Suprapubic skin (tissue), 4 donors: ENCODE measurements at places on chromosomes 1 and 21.
A peak's percentile ranks its signal among the peaks of the same experiment; 100 is the strongest.

GRCh38 chr1:106925750-106926149, 130.7 kb upstream of the PRMT6 start:
- DNase-seq = no peak

GRCh38 chr1:147076442-147076841, 95.8 kb downstream of the PRKAB2 start:
- DNase-seq = no peak

GRCh38 chr1:54965624-54966340, 14.6 kb upstream of the TMEM61 start:
- DNase-seq = peak; percentile 89

DNA sequence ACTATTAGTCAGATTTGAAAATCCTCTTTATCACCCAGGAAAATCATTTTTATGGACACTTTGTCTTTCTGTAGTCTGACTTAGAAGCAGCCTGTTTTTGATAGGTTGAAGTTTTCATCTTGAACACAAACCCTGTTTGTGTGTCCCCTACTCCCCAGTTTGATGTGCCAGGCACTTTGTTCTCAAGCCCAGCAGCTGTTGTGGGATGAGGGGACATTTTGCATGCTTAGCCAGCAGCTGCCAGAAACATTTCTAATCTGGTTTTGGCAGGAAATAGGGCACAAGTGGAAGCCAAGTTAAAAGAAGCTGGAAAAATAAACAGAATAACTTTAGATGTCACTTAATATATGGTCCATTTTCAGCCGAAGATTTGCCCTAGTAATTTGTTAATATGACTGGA, 29.9 kb downstream of the ACTN2 start:
- DNase-seq = no peak

GRCh38 chr1:48548985-48549384, 77.0 kb upstream of the SPATA6 start:
- no peak for DNase-seq

- no peak for DNase-seq
These were observed 142.5 kb downstream of the TIAM1 start for GRCh38 chr21:31201548-31201947.

- no peak for DNase-seq
These were observed 31.4 kb upstream of the C1orf185 start for GRCh38 chr1:51070640-51071039.

DNA sequence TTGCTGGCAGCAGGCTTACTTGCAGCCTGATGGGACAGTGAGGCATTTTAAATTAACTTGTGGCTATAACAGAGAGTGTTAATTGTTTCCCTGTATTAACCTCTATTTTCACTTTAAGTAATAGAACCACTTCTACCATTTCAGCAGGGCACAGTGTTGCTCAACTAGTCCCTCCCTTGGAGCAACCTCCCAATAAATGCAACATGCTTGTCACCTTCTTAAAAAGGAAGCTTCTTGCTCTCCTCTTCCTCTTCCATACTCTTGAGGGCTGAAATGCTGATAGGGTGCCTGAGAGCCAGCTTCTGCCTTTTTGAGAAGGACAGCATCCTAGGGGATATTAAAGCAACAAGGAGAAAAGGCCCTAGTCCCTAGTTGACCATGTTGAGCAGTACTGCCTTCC, 52.1 kb downstream of the C4BPA start:
- DNase-seq = no peak

GRCh38 chr1:67677408-67677807, 7.6 kb upstream of the GADD45A start:
- DNase-seq = no peak

DNA sequence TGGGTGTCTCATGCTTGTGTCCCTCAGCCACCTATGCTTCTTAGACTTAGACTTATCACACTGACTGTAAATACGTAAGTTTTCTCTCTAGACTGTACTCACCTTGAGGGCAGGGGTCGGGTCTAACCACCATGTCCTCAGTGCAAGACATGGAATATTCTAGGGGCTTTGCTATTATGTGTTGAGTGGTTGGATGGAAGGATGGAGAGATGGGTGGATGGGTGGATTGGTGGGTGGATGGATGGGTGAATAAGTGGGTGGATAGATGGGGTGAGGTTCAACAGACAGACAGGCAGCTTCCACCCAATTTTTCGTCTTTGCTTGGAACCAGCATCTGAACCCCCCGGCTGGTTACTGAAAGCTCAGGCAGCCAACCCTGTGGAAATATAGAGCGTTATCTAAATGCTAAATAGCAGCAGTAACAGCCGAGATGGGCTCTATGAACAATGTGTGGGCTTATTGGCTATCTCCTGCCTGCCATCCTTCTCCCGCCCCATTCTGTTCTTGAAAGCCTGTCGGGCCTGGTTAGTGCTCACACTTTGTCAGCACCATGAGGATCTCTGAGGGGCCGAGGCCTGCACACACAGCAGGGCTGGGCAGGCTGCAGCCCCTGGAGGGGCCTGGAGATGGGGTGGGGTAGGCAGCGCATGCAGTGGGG, 130.7 kb downstream of the ACTL8 start:
- DNase-seq = no peak

- no peak for DNase-seq
These were observed 3.2 kb downstream of the FNDC7 start for GRCh38 chr1:108715932-108716331.

GRCh38 chr21:32380940-32381339, 11.9 kb downstream of the URB1 start:
- DNase-seq = peak; percentile 26

- DNase-seq = no peak
These were observed 766.8 kb downstream of the USP25 start for GRCh38 chr21:16496609-16497008.

DNA sequence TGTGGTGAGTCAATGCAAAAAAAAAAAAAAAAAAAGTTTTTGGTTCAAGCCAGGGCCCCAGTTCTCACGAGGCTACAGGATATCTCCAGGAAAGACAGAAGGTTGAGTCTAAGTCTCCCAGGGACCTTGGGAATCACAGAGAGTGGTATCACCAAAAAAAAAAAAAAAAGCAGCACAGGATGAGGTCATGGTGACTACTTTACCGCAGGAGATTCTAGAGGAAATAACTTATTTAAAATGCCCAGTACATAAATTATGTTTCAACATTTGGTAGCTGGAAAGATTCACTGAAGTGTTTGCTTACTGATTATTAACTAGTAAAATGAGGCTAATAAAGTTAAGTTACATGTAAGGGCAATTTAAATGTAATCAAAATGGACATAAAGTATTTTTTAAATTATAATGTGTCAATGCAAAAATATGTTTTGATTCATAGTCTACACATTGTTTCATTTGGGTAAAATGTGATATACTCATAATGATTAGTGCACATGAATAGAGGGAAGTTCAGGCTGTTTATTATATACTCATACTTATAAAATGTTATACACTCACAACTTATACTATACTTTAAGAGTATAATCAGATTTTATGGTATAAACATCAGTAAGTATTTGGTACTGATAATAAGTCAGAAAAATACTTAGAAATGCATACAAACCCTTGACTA, 84.1 kb downstream of the PLPPR5 start:
- DNase-seq = no peak

GRCh38 chr21:33402001-33402979, 923 bp upstream of the IFNGR2 start:
- peak; percentile 87 for DNase-seq

DNA sequence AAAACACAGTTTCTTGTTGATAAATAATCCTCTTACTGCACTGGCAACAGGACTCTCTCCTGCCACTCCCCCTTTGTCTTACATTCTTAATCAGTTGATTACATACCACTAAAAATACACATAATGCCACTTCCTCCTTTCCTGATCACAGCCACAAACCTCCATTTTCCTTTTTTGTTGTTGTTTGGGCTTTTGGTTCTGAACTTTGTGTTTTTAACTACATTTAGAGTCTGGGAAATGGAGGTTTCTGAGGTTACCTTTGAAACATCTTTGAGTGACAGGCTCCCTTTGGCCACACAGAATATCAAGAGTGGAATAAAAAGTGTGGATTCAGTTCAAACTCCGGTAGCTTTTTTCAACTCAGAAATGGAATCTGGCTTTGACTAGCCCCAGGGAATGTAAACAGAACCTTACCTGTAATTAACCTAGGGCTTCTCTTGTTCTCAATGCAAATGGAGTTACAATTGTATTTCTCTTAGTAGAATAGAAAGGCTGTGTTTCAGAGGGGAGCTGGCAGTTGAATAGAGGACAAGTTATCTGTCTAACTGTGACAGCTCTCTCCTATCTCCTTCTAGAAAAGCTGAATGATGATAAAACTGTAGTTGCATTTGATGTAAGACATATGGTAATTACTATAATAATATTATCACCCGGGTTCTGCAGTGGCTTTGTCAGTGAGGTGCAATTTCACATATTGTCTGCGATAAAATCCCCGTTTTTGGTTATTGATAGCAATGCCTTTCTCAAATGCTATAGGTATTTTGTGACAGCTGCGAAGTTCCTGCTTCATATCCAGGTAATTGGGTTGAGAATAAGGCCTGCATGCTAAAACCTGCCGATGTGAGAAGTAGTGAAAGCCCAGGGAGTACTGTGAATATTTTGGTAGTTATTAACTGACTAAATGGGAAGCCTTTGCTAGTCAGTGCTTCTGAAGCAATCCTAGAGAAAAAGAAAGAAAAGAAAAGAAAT, 66.9 kb downstream of the ST6GALNAC5 start:
- no peak for DNase-seq

GRCh38 chr1:163826500-163826899, 504.7 kb downstream of the NUF2 start:
- DNase-seq = no peak

- DNase-seq = no peak
These were observed 1.1 kb upstream of the CACYBP start for GRCh38 chr1:174998569-174999215.

- DNase-seq = no peak
These were observed 22.1 kb downstream of the TP73 start for GRCh38 chr1:3674100-3675094.

DNA sequence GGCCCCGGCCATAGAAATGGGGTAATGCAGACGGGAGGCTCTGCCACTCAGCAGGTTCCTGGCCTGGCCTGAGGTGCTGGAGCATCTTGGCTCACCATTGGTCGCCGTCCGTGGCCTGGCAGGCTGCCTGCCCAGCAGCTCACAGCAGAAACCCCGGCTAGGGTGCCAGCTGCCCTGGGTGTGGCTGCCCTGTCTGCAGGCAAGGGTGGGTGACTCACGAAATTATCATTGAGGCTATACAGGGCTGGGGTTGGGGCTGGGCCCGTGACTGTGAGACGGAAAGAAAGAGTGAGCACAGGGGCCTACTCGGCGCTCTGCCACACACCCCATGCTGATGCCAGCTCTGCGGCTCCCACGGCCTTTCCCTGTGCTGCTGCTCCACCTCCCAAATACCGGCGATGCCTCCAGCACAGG, 8.0 kb upstream of the PKP1 start:
- no peak for DNase-seq

GRCh38 chr1:121418369-121419049, 233.7 kb downstream of the SRGAP2C start:
- no peak for DNase-seq

DNA sequence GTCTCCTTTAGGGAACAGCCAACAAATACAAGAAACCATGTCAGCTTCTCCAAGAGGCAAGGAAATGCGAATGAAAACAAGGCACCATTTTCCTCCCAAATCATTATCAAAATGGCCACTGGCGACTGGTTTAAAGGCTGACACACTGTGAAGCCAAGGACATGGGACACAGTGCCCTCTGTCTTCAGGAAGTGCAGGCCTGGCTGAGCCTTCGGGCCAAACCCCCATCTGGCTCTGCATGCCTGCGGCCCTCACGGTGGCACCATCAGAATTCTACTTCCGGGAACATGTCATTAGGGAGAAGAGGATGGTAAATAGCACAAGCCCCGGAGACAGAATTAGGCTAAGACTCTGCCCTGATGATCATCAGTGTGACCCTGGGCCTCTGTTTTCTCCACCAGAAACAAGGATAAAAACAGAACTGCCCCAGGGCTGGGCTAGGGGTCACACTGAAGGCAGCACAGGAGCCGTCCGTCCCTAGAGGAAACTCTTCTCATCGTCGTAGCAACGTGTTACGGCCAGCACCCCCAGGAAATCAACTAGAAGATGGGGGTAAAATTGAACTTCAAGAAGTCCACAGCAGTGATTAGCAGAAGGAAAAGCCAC, 103.5 kb downstream of the NPHP4 start:
- no peak for DNase-seq

DNA sequence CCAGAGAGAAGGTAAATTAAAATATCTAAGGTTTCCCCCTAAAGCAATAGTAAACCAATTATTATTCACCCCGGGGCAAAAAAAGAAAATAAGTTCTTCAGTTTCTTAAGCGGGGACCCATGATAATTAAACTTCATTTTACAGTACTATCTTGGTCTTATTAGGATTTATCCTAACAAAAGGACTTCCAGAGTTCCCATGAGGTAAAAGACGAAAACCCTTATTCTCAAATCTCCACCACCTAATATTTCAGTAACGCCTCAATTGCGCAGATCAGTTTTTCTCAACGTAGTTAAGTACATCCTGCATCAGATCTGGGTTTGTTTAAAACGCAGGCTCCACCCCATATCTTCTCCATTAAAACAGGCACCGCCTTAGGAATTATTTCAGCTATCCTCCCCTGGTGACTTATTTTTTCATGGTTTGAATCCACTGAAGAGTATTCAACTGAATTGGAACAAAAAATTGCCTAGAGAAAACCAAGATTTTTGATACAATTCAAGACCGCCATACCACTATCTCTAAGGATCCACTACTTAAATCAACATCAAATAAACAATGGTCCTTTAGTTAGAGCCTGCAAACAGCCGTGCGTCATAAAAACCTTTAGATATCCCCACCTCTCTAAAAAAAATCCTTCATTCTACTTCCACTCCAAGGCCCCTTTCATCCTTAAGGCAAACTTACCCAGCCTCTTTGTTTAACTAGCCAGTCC, 1.7 kb downstream of the MCL1 start:
- DNase-seq = no peak

DNA sequence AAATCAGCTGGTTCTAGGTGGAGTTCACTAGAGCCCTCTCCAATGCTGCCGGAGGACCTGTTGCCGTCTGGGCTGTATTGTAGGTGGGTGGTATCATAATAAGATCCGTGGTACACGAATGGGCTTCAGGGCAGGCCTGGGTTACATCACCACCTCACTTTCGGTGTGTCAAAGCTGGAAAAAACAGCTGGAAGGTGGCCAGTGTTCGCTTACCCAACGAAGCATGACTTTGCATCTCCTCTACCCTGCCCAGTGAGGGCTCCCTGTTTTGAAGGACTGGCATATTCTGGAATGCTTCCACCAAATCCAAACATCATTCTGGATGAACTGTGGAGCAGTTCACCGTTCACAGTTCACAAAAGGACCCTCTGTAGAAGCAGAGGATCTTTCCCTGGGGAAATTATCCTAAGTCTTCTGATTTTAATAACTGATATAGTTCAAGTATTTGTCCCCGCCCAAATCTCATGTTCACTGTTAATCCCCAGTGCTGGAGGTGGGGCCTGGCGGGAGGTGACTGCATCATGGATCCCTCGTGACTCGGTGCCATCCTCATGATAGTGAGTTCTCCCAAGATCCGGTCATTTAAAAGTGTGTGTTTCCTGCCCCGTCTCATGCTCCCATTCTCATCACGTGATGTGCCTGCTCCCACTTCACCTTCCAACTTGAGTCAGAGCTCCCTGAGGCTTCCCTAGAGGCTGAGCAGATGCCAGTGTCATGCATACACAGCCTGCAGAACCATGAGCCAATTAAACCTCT, 429.0 kb downstream of the KIF26B start:
- DNase-seq = peak; percentile 31
